ENCODE measurements at places on chromosomes 1 and 21.

- no peak for DNase-seq
Measured at GRCh38 chr1:158071138-158071537, 77.7 kb downstream of the KIRREL1 start.

DNA sequence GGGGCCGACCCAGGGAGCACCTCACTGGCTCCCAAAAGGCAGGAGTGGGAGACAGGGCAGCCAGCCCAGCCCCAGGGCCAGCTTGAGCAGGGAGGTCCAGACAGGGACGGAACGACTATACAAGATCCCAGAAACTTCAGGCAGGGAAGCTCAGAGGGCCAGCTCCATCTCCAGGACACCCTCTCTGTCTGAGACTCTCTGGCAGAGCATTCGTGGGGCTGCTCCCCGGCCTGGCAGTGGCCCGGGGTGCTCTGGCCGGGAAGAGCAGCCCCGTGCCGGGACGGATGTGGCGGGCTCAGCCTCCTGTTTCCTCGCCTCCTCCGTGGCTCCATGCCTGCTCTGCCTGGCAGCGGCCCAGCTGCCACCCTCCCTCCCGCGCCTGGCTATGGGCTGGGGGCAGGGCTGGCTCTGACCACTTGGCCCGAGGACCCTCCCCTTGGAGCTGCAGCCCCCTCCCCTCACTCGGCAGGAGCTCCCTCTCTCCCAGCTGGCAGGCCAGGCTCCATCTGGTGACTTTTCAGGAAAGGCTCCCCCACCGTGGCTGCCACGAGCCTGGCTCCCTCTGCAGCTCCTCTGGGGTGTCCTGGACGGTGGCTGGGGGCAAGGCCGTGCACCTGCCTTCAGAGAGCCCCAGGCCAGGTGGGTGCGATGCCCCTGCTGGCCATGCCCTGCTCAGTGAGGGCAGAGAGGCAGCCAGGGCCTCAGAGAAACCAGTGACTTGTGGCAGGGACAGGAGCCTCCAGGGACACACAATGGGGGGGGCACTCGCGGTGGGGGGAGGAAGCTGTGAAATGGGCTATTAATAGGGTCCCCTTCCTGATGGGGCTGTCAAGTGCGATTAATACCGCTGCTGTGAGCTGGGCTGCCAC lies 5.6 kb upstream of the PLCH2 start:
- peak; percentile 17 for DNase-seq

DNA sequence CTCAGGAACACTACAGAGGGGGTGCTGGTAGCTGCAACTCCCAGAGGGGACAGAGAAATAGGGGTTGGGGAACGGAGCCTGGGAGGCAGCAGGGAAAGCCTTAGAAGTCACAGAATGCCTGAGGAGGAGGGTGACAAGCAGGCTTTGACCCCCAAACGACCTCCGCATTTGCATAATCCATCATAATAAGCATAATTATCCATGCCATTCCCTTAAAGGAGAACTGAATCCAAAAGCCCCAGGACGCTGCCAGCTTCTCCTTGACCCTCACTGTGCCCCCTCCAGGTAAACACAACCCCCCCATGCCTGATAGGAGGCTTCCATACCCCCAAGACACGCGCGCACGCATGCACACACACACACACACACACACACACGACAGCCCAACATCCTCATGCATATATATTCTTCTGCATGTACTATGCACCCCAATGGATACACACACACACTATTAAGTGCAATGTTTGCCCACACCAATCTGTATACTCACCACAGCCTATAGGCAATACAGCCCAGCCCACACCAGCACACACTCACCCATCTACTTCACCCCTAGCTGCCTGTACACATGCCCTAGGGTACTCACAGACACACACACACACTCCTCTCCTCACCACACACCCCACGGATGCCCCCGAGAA lies 27.8 kb downstream of the SDC3 start:
- DNase-seq, result no peak

DNA sequence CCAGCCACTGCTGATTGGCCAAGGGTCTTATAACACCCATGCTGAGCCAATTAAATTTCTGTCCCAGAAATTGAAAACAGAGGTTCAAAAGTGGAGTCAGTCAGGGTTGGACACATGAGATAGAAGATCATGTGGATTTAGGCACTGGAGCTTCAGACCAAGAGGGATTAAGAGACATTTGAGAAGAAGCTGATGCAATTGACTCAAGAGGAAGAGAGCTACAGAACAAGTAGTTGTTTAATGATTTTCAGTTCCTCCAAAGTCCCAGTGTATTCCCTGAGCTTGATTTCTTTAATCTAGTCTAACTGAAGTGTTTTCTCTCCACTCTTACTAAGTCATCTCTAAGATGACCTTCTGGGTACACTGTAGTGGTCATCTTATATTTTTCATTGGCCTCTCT lies 227.1 kb downstream of the DUSP10 start:
- DNase-seq, result no peak

DNA sequence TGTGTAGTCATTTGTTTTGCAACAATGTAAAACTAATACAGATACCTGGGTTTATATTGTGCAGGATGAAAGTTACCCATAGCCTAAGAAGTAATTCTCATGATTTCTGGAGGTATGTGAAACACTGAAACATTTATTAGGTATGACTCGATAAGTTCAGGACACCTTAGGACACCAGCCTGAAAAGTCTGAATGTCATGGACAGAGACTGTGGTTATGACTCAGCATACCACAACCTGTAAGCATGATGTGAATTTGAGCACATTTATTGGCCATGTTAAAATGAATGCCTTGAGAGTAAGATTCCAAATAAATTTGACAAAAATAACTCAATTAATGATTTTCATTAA lies 1471.7 kb upstream of the B3GALT2 start:
- no peak for DNase-seq

DNA sequence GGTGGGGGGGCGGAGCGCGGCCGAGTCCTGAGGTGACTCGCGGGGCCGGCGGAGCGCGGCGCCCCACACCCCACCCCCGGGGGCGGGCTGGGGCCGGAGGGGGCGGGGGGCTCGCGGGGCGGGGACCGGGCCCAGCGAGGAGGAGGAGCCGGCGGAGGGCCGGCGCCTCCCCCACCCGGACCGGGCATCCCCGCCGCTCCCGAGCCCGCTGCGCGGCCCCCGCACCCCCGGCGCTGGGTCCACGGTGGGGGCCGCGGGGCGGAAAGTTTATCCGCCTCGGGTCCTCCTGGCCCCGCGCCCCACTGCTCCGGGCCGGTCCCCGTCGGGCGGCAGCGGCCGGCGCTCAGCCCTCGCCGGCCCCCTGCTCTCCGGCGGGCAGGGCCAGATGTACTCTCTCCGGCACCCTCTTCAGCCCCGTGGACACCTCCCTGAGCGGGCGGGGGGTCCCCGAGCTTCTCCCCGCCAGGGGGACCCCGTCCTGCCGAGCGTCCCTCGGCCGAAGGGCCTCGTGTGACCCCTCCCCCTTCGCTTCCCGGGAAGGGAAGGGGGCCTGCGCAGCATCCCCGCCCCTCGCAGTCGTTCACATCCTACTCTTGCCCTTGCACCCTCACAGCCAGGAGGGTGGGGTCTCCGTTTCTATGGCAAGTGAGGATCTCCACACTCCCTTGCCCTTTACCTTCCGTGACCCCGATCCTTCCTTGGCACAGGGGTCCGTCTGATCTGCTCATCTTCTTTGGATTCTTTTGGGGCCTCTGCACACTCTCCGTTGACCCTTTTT lies 663 bp downstream of the CAMTA1 start:
- DNase-seq, result no peak

- DNase-seq, result no peak
Measured at GRCh38 chr1:97869441-97869840, 51.4 kb downstream of the DPYD start.

- DNase-seq, result no peak
Measured at GRCh38 chr1:163730411-163730821, 408.7 kb downstream of the NUF2 start.

GRCh38 chr1:198909973-198910372 lies 271.1 kb downstream of the PTPRC start:
- no peak for DNase-seq

DNA sequence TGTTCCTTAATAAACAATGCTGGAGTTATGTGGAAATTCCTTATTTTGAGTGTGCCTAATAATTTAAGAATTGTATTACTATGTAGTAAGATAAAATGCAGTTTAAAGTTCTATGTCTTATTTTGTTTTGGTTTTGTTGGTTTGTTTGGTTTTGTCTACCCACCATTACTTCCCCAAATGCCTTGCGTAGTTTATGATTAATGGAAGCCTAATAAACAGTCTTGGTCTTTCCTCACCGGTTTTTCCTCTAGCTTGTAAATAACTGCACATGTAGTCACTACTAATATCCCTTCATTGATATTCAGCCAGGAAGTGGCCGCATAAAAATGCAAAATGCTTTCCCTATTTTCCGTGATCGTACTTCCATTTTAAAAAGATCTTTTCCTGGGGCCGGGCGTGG lies 2.9 kb downstream of the SDCCAG8 start:
- DNase-seq, result no peak

DNA sequence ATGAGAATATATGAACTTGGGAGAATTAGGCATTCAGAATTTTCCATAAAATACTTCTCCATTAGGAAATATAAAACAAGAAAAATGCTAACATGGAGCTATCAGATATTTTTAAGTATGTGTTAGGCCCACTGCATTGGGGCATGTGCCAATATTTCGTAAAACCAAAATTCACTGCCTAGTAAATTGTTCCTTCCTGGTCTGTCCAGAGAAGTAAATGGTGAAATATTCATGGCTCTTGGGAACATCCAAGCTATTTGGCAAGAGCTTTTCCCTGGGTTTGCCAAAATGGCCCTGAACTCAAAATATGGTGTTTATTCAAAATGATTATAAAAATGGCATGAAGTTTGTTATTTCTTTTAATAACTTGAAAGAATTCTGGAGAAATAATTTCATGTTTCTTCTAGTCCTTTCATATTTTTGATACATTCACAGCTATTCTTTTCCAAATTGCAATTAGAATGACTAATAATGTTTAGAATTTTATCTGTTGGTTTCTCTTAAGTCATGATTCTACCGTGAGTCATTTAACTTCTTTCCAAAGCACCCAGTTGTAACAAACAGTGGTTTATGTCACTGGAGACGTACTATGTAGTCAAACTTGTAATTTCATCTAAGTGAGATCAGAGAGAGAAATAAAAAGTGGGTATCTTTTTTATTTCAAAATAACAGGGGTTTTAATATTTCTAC lies 25.7 kb upstream of the SLC19A2 start:
- DNase-seq, result no peak

DNA sequence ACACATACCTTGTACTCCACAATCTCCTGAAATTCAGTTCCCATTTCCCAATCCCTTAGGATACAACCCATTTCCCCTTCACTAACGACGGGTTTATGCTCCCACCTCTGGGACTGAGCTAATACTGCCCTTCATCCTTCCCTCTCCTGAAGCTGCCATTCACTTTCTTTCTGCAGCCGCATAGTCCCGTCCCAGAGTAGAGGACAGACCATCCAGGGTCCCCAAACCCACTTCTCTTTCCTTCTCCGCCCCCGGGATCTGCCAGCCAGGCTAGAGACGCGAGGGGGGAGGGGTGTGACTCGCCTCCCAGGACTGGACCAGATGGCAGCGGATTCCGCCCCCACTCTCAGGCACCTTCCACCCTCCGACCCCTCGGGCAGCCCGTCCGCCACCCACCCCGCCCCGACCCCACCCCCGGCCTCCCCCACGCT lies 679 bp downstream of the ABL2 start:
- no peak for DNase-seq

GRCh38 chr1:116448785-116449385 lies 75.8 kb downstream of the ATP1A1 start:
- peak; percentile 12 for DNase-seq

- no peak for DNase-seq
Measured at GRCh38 chr1:93783876-93784275, 95.1 kb downstream of the DNTTIP2 start.

- DNase-seq, result no peak
Measured at GRCh38 chr1:21293537-21294265, 3.4 kb upstream of the ECE1 start.

GRCh38 chr1:113415310-113416070 lies 25.2 kb downstream of the MAGI3 start:
- DNase-seq, result no peak

- DNase-seq, result no peak
Measured at GRCh38 chr1:245169376-245169775, 14.6 kb downstream of the KIF26B start.

DNA sequence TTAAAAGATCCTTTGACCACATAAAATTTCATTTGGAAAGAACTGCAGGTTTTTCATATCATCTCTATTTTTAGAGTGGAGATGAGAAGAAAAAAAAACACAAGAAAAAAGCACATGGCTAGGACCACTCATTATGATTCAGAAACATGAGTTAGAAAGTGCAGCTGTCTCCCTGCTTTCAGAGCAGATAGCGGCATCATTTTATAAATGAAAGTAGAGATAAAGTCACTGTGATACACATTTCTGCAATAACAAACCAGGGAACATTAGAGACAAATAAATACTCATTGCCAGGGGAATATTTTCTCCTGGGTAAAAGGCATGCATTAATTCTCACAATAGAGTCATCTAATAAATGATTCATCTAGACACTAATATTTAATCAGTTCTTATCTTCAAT lies 87.5 kb upstream of the PLPPR4 start:
- no peak for DNase-seq

DNA sequence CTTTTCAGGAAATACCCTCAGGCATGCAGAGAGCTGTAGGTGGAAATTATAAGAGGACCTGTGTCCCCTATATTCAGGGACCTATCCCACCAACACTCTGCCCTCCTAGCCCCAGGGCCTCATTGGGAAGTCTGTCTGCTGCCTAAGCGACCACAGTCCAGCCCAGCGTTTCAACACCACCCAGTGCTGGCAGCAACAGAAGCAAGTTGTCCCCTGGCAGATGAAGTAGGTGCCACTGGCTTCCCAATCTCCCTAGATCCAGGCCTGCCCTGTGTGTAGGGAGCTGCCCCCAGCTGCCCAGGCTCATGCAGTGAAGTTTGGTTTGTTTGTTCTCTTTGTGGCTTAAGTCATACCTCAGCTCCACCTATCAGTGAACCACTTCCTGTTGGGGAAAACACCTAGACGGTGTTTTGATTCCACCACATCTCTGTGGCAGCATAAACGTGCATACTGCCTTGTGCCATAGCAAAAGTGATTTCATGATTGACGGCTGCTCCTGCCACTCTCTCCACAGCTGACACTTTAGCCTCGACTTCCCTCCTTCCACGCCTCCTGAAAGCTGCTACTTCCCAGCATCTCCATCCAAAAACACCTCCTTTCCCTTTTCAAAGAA lies 8.1 kb upstream of the LEFTY1 start:
- no peak for DNase-seq

DNA sequence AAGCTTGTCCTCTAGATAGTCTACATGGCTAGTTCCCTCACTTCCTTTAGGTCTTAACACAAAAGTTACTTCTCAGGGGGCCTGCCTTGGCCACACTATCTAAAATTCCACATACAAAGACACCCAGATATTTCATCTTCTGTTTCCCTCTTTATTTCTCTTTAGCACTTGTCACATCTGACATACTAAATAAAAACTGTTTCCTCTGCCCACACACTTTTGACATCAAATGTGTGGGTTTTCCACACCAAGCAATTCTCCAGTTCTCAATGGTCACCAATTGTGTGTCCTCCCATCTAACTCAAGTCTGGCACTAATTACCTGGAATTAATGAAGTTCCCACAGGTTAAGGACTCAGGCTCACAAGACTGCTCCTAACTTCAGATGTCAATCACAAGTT lies 25.5 kb upstream of the CFAP126 start:
- DNase-seq, result no peak
